Kidney epithelial cell (primary cell): ENCODE measurements at places on chromosomes 4 and X. TPM values are rescaled to one million over a fixed set of nuclear protein-coding genes. Genes with fewer than 3 reads are reported as not detected.

BMX gene
- not detected in 2 replicates for total RNA-seq

HTR2C gene
- not detected in 2 replicates for total RNA-seq

RASSF6 gene
- 4.4 and 7.0 TPM in 2 replicates for total RNA-seq

HERC3 gene
- total RNA-seq: 6.6 and 7.2 TPM in 2 replicates

ARMCX6 gene
- total RNA-seq: 34.4 and 36.8 TPM in 2 replicates

SSX3 gene
- total RNA-seq: not detected in 2 replicates

ODAM gene
- not detected in 2 replicates for total RNA-seq

CXCL11 gene
- 0.07 TPM in 1 of 2 replicates, not detected in the other for total RNA-seq

CCKAR gene
- total RNA-seq: 0.04 TPM in 1 of 2 replicates, not detected in the other

MAGEB17 gene
- not detected in 2 replicates for total RNA-seq
